ENCODE measurements at places on chromosomes 4 and X.

DNA sequence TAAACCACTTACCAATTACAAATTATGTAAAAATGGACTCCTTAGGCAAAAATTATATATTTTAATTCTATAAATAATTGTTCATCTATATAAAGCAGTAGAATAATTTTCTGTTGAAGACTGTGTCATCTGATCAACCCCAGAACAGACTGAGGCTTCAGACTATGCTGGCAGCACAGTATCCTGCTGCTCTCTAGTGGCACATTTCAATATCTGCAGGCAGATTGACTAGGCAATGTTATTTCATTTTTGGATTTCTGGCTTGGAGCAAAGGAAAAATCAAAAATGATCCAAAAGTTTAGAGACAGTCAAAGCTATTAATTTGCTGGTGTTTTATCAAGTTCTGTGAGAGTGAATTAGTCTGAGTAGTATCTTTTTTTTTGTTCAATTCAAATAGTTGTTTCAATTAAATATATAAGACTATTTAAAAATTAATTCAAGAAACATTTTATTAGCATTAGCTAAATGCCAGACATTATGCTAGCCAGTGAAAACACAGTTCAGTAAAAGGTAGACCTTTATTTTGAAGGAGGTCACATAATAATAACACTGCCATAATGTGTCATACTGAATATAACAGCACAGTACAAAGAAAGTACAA, 21.3 kb upstream of the SULT1E1 start:
- peak; percentile 6 for DNase-seq

GRCh38 chrX:145099204-145099603, 148.1 kb upstream of the SPANXN1 start:
- DNase-seq: no peak

DNA sequence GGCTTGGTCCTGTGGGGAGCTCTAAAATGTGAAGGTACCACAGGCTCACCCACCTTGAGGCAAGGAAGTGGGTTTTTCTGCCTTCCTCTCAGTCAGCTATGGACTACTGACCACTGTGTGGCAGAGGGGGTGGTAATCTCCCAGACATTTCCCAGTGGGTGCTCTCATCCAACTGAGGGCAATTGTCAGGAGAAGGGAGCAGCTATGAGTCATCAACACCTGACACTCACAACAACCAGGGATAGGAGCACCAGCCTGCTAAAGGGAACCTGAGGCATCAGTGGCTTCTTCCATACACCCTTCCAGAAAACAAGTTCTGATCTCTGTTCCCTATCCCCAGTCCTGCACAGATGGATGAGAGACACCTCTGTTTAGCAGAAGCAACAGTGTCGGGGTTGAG, 468.8 kb downstream of the BCOR start:
- DNase-seq: no peak

DNA sequence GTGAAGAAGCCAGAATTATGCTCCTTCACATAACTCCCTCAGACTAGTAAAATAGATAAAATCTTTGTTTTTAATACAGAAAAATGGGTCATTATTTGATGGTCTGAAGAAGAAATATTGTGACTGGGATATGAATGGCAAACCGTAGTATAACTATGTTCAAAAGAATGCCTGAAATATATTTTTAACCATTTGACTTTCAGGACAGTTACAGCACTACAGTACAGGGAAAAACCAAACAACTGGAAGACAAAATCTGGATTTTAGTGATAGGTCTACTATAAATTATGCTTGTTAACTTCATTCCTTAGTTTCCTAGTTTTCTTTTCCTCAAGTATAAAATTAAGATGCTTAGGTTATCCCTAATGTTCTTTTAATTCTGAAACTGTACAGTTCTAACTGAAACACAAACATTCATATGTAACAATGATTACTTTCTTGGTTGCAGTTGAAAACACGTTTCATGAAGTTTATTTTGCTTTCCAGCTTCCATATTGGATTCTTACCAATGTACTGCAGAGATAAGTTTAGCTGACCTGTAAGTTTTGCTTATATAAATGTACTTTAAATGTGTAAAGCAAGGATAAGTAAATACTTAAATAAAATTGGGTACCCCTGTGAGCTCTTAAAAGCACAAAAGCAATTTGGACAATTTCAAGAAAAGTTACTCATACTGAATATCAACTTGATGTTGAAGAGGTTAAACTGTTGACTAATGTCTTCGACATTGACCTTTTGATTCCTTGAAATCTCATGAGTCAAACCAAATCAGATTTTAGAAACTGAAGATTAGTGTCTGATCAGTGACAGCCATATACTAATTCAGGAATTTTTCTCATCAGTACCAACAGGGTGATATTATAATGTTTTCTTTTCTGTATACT, 895 bp downstream of the AFP start:
- no peak for DNase-seq

DNA sequence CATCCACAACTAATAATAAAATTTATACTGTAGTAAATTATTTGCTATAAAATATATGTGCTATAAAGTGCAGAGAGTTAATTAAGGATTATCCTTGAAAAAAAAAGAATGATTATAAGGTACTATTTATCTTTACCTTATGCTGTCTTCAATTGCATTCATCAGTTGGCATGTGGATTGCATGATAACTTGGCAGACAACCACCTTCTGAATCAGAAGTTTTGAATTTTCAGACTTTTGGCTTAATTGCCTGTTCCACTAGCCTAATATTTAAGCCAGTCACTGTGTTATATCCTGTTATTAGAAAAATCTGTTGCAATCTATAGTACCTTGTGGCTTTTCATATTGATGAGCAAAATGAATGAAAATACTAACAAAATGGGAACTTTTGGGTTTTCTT, 1040.3 kb upstream of the PCDH10 start:
- DNase-seq: no peak

DNA sequence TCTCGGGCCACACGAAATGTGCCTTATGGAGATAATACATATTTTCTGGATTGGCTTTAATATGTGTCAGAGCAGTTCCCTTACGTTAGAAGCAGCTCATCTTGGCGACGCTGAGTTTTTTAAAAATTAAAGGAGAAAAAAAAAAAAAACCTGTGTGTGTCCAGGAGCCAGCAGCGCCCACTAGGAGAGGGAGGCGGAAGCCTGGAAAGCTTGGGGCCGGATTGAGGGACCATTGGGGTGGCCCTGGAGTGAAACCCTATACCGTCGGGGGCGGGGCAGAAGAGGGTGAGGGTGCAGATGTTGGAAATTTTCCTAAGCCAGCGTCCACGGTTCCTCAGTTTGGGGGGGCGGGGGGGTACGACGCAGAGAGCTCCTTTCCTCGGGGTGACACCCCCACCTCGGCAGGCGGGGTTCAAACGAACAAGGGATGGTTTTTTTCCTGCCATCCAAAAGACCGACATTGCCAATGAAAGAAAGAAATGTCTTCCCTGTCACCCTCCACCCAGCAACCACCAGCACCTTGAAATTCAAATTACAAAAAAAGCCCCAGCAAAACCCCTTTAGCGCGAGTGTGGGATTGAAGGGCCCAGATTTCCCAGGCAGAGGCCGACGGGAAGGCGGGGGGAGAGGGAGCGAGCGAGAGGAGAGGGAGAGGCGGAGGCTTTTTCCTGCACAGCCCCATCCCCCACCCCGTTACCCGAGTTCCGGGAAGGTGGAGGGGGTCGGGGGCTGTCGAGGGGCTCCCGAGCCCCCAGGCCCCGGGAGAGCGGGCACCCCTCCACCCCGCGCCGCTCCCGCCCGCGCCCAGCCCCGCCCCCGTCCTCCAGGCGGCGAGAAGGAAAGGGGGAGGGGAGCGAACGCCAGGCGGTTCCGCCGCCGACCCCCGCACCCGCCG, 859 bp downstream of the SMARCA1 start:
- DNase-seq: peak; percentile 40

DNA sequence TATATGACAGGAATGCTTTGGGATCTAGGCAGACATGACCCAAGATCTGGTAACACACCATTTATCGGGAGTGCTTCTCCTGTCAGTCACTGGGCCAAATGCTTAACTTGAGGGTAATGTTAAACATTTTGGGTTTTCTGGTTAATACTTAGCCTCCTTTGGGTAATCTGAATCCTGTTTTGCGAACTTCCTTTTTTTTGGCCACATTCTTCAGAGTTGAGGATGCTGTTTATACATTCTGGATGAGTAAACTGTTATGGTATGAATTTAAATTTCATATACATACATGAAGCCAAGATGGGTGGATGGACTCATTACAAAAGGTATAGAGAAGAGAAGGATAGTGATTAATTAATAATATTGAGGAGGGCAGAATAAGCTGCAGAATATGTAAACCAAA, 36.1 kb downstream of the MID1IP1 start:
- DNase-seq: no peak

GRCh38 chr4:158496030-158496741, 25.5 kb upstream of the RXFP1 start:
- no peak for DNase-seq

DNA sequence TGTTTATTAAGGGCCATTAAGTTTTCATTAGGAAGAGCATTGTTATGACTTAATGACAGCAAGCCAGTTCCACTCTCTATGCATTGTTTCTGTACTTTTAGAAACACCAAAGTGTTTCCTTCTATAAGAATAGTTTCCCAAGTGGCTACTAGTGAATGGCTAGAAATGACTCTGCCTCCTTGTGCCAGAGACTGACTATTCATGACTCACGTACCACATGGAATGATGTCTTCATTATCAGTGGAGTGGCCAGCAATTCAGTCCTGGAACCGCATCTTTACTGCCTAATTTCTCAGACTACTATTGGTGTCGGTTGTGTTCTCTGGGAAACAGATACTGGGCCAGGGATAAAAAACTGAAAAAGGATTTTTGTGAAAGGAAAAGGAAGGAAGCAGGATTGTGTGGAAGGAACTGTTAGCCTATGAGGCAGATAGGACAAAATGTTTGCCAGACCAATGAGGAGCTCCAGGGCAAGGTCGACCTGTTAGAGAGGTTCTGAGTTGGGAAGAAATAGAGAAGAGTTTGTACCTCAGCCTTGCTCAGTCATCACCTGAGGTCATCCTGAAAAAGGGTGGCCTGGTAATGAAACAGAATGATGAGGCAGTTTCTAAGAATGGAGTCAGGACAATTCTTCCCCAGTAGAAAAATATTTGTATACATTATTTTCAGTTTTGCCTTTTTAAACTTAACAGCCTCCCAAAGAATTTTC, 218.6 kb downstream of the SPCS3 start:
- no peak for DNase-seq

DNA sequence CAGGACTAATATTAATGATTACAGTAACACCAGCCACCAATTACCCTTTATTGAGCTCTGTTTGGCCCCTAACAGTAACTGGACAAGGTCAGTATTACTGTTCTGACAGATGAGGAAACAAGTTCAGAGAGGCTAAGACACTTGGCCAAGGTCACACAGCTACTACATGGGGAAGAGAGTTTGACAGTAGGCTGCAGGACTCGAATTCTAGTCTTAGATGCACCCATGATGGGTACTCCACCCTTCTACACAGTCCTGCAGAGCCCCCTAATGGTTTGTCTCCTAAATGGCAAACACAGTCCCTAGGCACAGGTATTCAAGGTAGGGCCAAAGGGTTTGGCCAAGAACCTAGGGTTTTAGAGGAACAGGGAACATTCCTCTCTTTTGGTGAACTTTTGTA, 93.9 kb downstream of the NSUN7 start:
- DNase-seq: peak; percentile 17

GRCh38 chr4:187944179-187944578, 51.4 kb upstream of the ZFP42 start:
- no peak for DNase-seq

- no peak for DNase-seq
Measured at GRCh38 chr4:37675587-37676290, 10.4 kb downstream of the RELL1 start.

DNA sequence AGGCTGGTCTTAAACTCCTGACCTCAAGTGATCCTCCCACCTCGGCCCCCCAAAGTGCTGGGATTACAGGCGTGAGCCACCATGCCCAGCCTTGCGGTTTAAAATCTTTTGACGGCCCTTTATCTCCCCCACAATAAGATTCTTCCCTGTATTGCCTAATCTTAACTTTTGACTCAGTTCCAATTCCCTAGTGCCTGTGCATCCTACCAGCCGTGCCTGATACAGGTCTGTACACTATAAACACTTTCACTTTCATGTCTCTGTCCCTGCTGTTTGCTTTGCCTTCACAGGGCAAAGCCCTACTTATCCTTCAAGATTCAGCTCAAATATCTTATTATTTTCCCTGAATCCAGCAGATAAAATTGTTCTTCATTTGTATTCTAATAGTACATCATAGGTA, 74.6 kb downstream of the WDR44 start:
- DNase-seq: peak; percentile 45

DNA sequence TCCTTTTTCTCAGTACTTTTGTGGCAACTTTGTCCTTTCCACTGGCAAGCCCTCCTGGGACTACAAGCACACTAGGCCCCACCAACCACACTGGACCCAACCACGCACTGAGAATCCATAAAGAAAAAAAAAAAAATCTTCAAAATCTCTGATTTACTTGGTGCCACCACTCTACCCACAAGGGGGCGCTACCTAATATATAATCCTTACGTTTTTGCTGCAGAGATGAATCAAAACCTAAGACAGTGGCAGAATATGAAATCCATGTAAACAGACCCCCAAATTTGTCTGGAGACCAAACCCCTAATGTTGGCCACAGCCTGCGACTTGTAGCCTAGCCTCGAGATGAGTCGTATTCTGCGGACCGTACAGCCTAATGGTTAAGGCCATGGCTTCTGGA, 63.5 kb upstream of the ARHGAP36 start:
- peak; percentile 5 for DNase-seq

GRCh38 chrX:42129022-42129940, 205.9 kb upstream of the CASK start:
- DNase-seq: no peak

- no peak for DNase-seq
Measured at GRCh38 chr4:72208421-72209075, 176.7 kb downstream of the NPFFR2 start.

- no peak for DNase-seq
Measured at GRCh38 chr4:180675359-180675650, 1567.9 kb upstream of the TENM3 start.

Measured in NCI-H1694 treated with DMSO at 0.1 percent for 48 hours (cell line).